ENCODE measurements at places on chromosomes 3 and 15.

- DNase-seq, result peak; percentile 0
Observed at GRCh38 chr3:42701371-42702065, 1.1 kb downstream of the HHATL start.

DNA sequence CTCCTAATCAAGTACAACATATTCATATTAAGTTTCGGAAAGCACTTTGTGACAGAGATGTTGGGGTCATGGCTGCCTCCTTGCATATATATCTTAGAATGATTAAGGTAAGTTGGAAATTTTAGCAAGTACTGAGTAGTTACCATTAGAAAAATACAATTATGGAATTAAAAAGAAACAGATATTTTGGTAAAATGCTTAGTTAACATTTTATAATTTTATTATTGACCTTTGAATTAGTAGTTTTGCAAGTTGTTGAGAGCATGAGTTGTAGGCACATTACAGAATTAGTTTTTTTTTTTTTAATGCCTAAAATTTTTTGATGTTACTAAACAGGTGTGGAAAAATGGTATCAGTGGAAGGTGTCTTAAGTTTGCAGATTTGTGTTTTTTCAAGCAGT is 20.6 kb downstream of the AP4E1 start:
- no peak for DNase-seq

- DNase-seq, result no peak
Observed at GRCh38 chr3:17009826-17010225, 125.1 kb downstream of the PLCL2 start.

DNA sequence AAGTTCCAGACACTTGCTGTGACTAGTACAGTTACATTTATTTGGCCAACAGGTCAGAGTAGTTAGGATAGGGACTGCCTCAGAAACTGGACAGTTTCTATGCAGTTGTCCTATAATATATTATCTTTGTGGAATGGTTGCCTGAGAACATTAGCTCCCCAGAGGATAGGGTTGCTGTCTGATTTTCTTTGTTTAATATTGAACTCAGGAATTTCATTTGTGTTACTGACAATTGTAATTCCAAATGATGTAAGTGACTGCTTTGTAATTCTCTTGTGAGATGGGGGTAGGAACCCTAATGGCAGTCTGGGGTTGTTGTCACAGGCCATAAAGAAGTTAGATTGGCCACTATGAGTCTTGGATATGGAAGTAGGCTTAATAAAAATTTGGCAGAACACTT is 2.2 kb downstream of the NXPE3 start:
- DNase-seq, result no peak
